ENCODE measurements at places on chromosomes 7 and 10.

DNA sequence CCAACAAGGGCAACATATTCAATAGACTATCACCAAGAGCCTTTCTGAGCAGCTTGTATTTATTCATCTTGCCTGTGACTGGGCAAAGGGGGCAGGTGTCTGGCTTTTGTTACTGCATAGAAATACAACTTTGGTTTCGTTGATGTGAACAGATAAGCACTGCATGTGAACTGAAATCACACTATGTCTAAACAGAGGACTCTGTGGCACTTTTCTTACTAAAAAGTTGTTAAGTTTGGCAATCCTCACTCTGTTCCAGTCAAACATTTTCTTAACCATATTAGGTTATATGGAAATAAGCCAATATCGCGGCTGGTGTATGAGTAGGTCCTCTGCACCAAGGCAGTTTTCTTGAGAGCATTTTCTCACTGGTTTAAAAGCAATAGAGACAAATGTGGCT, 48.5 kb downstream of the CALD1 start:
- DNase-seq: no peak

GRCh38 chr10:78166261-78166660, 132.6 kb downstream of the RPS24 start:
- DNase-seq: no peak

- no peak for DNase-seq
These were observed 89.8 kb downstream of the ARL4A start for GRCh38 chr7:12777257-12777656.

DNA sequence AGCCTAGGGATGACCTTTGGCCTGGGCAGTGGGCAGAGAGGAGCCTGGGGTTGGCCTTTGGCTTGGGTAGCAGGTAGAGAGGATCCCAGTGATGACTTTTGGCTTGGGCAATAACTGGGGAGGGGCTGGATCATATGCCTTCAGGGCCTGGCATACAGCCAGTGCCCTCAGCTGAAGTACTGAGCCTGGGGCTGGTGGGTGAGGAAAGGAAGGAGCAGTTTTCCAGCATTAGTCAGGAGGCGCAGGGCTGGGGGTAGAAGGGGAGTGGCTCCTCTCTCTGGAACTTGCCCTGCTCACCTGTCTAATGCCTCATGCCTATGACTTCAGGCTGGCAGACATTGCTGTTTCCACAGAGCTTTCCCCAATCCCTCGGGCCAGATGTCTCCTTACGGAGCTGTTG, 15.2 kb upstream of the COMTD1 start:
- no peak for DNase-seq

GRCh38 chr7:102295346-102296178, 8.9 kb downstream of the SH2B2 start:
- no peak for DNase-seq

DNA sequence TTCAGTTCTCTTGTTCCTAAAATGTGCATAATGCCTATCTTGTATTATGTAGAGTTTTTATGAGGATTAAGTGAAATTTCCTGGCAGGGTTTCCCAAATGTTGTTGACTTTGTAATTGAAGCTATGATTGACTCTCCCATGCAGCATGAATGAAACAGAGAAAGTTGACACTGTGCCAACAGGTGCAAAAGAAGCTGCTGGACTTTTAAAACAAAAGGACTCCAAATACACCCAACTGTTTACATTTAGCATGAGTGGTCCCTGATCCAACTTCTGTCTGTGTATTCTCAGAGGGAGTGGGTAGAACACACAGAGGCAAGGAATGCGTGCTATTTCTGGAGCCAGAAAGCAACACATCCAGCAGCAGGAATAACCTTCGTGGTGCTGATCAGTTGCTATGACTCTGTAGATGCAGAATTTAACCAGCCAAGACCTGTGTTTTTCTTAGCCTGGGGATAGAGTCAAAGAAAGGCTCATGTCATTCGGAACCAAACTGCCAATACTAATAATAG, 14.4 kb upstream of the RBM20 start:
- DNase-seq: no peak

- DNase-seq: no peak
These were observed 342.8 kb downstream of the DNAJB6 start for GRCh38 chr7:157679607-157680006.

DNA sequence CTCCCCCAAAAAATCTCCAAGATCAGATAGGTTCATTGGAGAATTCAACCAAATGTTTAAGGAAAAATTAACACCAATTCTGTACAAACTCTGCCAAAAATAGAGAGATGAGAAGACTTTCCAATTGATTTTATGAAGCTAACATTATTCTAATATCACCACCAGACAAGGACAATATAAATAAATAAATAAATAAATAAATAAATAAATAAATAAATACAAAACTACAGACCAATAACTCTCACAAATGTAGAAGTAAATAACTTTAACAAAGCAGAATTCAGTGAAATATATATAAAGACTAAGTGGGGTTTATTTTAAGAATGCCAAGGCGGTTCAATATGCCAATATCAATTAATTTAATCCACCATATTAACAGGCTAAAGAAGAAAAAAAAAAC, 425.9 kb upstream of the GHITM start:
- DNase-seq: no peak

DNA sequence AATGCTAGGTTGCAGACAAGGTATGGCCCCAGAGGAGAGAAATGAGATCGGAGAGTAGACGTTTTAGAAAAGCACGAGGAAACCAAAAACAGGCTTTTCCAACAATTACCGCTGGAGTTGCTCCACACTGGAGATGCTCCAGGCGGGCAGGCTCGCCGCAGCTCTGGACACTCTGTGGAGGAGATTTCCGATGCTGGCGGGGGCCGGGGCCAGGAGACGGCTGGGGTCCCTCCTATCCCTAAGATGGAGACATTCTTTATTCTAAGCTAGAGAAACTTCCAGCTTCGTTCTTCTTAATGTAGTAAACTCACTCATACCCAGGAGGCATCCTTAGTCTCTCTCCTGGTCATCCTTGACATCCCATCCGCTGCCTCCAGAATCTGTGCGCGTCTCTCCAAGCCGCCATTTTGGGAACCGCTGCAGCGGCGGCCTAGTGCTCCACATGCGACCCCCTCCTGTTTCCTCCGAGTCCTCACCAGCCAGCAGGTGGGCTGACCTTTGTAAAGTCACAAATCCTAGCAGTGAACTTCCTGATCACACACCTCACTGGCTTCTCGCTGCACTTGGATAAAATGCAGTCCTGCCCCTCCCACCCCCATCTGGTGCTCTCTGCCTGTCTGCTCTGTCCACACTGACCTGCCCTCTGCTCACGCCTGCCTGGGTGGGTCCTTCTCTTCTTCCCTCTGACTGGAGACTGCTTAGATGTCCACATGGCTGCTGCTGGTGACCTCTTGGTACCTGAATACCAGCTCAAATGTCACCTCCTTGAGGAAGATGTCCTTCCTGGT, 11.9 kb downstream of the PYROXD2 start:
- no peak for DNase-seq

- no peak for DNase-seq
These were observed 119.8 kb downstream of the PRPF18 start for GRCh38 chr10:13706604-13707003.

GRCh38 chr10:29239569-29240472, 49.0 kb upstream of the LYZL1 start:
- DNase-seq: no peak

DNA sequence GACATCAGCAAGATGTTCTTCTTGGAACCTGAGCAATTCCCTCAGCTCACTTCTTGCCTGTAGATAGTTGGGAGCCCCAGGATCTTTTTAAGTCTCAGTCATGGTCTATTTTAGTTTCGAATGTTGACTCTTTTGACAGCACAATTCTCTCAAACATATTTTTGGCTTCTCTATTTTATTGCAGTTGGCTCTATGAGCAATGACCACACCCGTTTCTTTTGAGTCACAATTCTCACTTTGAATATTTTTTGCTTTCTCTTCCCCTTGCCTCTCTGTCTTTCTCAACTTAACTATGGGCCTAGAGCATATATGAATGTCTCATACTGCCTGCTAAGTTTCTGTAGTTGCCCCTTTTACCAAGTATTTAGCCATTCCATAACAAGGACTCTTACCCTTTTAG, 222.8 kb downstream of the PTN start:
- DNase-seq: no peak

- no peak for DNase-seq
These were observed 100.6 kb upstream of the PDE1C start for GRCh38 chr7:32170838-32171237.

GRCh38 chr10:91022390-91022789, 101.5 kb upstream of the ANKRD1 start:
- DNase-seq: no peak

DNA sequence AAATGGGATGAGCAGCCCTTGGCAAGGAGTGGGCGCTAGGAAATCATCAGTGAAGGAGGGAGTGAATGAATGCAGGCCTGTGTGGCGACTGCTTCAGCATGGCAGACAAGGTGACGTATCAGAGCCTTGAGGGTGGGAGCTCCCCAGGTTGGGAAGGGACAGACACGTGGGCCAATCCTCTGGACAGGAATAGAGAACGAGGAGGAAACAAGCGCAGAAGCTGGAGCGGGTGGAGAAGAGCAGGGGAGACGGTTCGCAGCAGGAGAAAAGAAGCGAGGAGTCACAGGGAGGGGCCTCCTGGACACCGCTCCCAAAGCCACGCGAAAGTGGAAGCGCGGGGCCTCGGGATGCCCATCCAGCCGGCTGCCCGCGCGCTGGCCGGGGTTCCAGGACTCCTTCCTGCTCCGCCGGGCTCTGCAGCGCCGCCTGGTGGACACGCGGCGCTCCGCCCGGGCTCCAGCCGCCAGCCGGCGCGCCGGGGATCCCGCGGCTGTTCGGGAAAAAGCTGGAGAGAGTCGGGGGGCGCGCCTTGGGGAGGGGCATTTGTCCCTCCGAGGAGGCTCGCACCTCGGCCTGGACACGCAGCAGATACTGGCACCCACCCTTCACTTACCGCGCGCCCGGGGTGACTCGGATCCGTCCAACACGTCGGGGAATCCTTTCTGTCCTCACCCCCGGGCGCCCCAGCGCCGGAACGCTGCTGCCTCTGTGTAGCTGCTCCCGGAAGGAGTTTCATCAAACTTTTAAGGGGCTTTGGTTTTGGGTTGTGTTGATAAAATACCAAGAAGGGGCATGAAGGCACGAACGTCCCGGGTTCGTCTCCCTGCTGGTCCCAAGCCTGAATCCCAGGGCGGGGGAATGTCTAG, 6.3 kb downstream of the ZNF503 start:
- DNase-seq: no peak

GRCh38 chr7:92478095-92478494, 349 bp upstream of the ERVW-1 start:
- DNase-seq: no peak

- no peak for DNase-seq
These were observed 146.9 kb downstream of the PTPN20 start for GRCh38 chr10:47058032-47058702.

- DNase-seq: no peak
These were observed 395.7 kb upstream of the FOXK1 start for GRCh38 chr7:4286351-4286750.

Measured in stimulated activated CD4-positive, alpha-beta T cell treated with anti-CD3 and anti-CD28 coated beads, Interleukin-4, amount 100 ng/mL, for 24 hours (primary cell).